Activated CD4-positive, CD25-positive, alpha-beta regulatory T cell (primary cell): ENCODE measurements at places on chromosomes 13 and 19.

- DNase-seq: no peak
Measured at GRCh38 chr19:36577271-36577996, 4.3 kb upstream of the ZNF529 start.

GRCh38 chr13:95253033-95253432 lies 48.2 kb downstream of the ABCC4 start:
- DNase-seq: no peak

DNA sequence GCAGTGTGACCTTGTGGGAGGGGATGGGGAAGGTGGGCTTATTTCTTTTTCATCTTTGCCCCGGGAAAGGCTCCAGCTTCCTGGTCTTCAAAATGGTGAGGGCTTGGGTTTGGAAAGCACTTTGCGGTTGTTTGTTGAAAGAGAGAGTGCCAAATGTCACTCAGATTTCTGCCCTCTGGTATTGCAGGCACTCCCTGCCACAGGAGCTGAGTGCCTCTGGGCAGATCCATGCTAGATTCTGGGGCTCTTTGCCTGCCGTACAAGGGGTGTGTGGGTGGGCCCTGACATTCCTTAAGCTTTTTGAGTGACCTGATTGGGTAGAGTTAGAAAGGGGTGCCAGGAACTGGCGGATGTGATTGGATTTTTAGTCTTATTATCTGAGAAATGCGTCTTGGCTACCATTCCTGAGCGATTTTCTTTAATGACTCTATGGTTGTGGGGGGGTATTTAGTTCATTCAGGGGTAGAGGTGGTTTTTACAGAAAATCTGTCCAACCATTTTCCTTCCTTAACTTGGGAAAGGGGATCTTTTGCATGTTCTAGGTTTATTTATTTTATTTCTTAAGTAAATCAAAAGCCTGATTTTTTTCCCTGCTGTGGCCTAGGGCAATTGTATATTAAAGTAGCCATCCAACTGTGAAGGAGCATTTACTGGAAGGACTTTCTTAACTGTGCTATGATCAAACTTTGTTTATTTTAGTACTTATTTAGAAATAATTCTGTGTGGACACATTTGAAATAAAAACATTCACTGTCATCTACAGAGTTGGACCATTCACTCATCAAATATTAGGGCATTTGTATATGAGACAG lies 3.2 kb downstream of the ARHGAP35 start:
- no peak for DNase-seq

DNA sequence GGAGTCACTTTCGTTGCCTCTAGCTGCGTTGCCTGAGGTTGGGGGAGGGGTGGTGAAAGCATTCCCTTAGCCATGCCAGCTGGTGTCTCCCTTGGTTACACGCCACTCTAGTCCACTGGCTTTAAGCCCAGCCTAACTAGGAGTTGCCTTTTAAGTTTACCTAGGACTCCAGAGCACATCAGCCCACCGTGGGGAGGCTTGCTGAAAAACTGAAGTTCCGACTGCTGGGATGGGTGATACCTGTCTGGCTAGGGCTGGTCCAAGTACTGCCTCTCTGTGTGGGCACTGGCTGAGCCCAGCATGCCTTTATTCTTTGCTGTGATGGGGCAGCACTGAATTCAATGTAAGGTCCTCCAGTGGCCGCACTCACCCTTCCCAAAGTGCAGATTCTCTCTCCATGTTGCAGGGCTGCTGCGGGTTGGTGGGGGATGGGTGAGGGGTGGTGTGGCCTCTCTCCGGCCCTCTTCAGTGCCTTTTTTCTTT lies 11.8 kb upstream of the CEACAM1 start:
- no peak for DNase-seq

DNA sequence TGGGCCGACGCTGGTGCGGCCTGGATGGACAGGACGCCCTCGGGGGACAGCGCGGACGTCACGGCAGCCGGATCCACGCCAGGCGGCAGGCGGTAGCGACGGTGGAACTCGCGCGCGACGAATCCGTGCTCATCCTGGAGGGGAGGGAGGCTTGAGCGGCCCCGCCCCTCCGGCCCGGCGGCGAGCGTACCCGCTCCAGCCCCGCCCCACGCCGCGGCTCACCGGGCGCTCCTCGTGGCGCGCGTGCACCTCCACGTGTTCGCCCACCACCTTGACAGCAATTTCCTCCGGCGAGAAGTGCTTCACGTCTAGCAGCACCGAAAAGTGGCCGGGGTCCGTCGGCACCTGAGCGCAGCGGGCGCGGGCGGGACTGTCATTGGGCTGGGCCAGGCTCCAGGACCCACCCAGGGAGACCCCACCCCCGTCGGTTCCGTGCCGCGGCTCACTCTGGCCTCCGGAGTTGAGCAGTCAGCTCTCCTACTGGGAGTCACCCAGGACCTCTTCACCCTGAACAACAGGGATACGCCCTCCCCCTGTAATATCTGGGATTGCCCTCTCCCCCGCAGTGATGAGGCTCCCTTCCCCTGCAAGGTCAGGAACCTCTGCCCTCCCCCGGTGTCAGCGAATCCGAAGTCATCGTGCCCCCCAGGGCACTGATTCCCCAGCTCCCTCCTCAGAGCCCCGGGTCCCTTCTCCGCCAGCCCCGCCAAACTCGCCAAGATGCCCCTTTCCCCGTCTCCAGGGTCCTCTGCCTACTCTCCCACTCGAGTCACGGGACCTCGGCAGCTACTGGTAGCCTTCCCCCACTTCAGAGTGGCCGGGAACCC lies 1.1 kb downstream of the HSPB6 start:
- peak; percentile 44 for DNase-seq

GRCh38 chr13:74596691-74597090 lies 462.5 kb upstream of the KLF12 start:
- DNase-seq: no peak

DNA sequence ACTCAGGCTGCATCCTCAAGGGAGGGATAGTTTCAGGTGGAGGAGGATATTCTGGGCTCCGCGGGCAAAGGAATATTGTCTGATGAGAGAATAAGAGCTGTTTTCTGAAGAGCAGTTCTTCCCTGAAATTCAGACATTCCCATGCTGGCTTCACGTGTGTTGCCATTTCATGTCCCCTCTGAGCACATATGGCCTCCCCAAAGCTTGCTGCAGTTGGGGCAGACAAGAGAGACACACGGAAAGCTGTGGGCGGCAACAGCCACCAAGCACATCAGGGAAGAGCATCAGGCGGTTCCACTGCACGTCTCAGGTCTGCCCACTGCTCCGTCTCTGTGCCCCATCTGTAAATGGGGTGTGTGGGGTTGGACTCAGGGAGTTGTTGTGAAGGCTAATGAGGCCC lies 247.5 kb upstream of the TSHZ3 start:
- DNase-seq: no peak

DNA sequence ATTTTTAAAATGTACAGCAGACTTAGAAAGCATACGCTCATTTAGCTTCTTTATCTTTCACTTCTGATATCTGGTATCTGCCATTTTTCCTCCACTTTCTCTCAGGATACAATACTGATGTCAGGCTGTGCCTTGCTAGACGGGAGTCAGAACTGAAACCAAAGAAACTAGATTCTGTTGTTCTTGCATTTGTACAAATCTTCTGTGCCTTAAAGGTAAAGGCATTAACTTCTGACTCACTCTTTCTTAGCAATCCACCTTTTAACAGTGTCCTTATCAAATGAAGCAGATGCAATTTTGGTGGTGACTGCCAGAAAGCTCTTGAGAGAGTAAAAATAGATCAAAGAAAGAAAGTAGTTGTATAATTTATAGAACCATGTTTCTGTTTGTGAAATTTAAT lies 370.4 kb downstream of the PCDH20 start:
- DNase-seq: no peak

GRCh38 chr19:53870485-53870844 lies 2.8 kb downstream of the MYADM start:
- DNase-seq: no peak

DNA sequence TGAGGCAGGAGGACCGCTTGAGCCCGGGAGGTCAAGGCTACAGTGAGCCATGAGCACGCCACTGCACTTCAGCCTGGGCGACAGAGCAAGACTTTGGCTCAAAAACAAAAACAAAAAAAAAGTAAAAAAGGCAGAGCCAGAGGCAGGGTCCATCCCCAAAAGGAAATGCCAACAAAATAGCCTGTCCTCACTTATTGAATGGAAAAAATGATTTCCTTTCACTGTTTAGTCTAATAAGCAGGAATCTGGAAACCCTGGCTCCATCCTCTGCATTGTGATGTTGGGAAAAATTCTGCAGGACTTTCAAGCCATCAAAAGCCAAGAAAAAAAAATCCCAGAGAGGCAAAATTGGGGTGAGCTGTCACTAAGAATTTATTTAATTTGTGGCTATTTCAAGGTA lies 23.2 kb downstream of the ZIC5 start:
- no peak for DNase-seq

DNA sequence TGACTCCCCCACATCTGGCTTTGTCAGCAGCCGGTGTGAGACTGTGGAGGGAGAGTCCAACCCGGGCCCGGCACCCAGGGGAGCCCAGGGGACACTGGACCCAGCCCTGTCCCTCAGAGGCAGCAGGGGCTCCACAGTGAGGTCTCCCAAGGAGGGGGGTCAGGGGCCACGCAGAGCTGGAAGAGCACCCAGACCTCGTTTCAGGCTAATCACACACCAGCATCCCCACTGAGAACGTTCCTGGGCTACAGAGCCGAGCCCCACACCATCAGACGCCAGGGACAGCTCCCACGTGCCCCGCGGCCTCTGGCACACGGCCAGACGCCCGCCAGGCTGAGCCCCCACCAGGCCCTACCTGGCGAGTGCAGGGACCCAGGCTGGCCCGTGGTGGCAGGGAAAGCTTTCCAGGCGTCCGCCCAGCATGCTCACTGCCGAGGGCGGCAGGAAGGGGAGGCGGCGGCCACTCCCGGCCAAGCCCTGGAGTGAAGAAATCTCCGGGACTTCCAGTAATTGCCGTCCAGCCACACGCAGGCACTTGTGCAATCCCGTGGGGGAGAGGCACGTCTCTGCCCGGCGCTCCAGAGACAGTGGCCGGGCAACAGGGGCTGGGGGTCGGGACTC lies 19.2 kb downstream of the SBNO2 start:
- no peak for DNase-seq

- no peak for DNase-seq
Measured at GRCh38 chr13:108895220-108895704, 265.9 kb downstream of the MYO16 start.

DNA sequence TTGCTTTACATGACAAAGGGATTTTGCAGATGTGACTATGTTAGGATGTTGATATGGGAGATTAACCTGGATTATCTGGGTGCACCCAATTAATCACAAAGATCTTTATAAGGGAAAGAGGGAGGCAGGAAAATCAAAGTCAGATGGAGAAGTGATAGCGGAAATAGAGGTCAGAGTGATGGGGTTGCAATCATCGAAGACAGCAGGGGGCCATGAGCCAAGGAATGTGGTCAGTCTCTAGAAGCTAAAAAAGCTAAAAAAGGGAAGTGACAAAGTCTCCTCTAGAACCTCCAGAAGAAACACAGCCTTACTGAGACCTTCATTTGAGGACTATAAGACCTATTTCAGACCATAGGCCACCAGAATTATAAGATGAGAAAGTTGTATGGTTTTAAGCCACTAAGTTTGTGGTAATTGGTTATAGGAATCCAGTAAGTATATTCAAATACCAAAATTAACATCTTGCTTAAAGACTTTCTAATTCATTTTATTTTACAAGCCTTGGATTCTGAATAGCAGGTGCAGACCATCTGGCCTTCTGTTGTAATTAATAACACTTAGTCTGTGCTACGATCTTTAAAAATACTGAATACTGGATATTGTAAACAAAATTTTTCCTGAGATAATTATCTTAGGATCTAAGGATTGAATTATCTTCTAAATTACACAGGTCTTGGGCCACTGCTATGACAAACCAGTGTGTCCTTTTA lies 493.4 kb upstream of the PCDH20 start:
- no peak for DNase-seq

DNA sequence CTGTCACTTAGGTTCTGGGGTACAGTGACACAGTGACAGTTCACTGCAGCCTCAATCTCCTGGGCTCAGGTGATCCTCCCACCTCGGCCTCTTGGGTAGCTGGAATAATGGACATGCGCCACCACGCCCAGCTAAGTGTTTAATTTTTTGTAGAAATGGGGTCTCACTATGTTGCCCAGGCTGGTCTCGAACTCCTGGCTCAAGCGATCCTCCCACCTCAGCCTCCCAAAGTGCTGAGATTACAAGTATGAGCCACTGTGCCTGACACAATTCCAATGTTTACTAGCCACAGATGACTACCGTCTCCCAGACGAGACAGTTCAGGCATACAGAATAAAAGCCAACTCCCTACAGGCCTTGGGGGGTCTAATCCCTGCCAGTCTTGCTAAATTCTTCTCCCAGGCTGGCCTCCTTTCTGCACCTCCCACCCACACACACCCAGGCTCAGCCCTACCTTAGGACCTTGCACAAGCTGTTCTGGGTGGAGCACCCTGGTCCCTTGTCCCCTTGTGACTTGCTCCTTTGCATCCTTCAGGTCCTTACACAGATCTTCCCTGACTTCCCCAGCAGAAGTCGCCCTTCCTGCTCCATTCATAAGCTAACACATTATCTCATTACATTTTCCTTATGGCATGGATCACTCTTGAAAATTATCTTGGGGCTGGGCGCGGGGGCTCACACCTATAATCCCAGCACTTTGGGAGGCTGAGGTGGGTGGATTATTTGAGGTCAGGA lies 106.4 kb downstream of the INSR start:
- DNase-seq: no peak

DNA sequence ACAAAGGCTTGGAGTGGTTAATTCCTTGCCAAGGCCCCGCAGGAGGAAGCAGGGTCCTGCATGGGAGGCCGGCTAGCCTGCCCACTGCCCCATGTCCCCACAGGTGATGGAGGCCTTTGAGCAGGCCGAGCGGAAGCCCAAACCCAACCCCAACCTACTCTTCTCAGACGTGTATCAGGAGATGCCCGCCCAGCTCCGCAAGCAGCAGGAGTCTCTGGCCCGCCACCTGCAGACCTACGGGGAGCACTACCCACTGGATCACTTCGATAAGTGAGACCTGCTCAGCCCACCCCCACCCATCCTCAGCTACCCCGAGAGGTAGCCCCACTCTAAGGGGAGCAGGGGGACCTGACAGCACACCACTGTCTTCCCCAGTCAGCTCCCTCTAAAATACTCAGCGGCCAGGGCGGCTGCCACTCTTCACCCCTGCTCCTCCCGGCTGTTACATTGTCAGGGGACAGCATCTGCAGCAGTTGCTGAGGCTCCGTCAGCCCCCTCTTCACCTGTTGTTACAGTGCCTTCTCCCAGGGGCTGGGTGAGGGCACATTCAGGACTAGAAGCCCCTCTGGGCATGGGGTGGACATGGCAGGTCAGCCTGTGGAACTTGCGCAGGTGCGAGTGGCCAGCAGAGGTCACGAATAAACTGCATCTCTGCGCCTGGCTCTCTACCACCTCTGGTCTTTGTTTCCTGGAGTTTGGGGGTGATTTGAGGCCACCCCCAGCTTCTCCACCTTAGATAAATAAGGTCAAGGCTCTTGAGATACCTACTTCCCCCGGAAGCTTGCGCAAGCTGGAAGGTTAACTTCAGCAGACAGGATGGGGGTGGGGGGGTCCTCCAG lies 2.6 kb downstream of the B3GNT8 start:
- DNase-seq: no peak

DNA sequence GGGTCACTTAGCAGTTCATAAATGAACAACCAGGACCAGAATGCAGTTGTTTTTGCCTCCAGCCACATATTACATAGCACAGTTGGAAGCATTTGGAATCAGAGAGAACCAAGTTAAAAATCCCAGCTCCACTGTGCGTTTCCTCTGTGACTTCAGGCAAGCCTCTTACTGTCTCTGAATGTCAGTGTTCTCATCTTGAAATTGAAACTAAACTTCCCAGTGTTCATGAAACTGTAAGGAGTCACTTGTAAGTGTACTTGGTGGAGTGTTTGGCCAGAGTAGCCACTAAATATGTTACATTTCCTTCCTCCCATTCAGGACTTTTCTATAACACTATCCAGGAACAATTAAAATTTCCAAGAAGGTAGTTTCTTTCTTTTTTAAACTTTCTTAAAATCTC lies 276.8 kb downstream of the KCNRG start:
- no peak for DNase-seq

GRCh38 chr19:18292462-18292809 lies 11.0 kb upstream of the JUND start:
- DNase-seq: no peak
